ENCODE measurements at places on chromosomes 12 and 14.
A peak's percentile ranks its signal among the peaks of the same experiment; 100 is the strongest.

GRCh38 chr12:32864731-32865130, 31.8 kb downstream of the PKP2 start:
- DNase-seq: no peak

- no peak for DNase-seq
Observed at GRCh38 chr12:28017126-28017872, 44.8 kb upstream of the PTHLH start.

DNA sequence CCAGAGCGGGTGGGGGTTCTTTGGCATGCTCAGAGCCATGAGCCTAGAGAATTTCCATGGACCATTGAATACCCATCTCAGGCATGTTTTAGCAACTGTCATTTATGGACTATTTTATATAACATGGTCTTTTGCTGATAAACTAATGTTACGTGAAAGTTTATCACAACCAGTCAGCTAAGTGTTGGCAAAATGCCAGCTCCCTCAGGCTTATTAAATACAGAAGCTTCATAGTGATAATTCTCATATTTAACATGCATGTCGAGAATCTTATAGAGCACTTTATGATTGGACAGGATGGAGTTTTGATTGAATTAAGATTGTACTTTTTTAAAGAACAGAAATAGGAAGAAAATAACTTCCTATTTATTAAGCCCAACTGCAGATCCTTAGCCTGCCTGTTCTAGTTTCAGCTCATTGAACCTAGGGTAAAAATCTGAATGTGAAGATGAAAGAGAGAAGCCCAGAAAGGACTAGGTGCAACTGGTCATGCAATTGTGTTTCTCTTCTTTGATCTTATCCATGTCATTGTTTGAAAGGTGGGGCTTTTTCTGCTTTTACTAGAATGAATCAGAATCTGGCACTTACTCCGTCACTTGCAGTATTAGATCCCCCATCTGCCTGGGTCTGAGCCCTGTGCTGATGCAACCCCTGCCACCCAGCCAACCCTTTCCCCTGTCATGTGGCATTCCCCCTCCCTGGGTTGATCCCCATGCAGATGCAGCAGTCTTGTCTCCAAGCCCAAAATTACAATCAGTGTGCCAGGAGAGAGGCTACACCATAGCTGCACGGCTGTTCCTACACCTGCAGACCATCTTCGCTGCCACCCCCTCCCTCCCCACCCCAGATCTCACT, 134.6 kb upstream of the EVL start:
- no peak for DNase-seq

DNA sequence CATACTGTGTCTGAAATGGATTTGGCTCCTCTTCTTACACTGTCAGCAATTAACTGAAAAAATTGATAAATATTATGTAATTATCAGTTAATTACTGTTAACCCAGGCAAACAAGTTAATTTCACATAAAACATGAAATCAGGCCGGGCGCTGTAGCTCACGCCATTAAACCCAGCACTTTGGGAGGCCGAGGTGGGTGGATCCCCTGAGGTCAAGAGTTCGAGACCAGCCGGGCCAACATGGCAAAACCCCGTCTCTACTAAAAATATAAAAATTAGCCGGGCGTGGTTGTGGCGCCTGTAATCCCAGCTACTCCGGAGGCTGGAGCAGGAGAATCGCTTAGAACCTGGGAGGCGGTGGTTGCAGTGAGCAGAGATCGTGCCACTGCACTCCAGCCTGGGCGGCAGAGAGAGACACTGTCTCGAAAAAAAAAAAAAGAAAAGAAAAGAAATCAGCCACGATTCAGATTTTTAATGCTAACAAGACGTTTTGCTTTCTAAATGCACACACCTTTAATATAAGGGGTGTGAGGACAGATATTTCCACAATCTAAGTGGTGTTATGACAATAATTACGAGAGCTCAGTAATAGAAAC, 473 bp upstream of the TMEM19 start:
- DNase-seq: peak; percentile 28

DNA sequence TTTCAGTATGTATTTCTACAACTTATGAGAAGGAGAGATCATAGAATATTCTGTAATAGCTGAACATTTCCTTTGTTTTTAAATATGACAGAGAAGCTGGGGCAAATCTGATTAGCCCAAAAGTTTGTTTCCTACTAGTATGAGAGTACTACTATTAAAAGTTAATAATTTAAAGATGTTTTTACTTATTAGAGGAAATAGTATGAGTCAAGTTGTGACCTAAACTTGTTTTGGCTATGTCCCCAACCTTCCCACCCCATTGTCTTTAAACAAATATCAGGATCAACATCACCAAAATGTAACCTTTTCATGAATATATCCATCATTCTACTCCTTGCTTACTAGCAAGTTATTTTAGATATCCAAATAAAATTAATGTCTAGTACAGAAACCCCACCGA, 10.5 kb downstream of the GNPNAT1 start:
- DNase-seq: no peak

GRCh38 chr12:116882742-116883141, 1.5 kb upstream of the HRK start:
- no peak for DNase-seq

DNA sequence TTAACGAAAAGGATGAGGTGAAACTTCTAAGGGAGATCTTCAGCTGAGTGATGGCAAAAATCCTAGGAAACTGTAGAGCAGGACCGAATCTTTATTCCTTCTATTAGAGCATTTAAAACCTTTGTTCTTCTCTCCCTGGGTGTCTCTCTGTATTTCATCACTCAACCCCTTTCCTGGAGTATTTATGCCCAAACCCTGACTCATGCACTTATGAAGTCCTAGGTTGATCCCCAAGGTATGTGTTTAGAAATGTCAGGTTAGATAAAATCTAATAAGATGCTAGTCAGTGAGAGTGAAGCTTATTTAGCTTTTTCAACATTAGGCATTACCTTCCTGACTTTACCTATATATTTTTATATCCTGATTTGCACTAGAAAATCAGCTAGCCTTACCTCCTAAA, 239.8 kb upstream of the NPAS3 start:
- DNase-seq: no peak

- peak; percentile 66 for DNase-seq
Observed at GRCh38 chr14:22900081-22900799, 17.2 kb downstream of the REM2 start.

DNA sequence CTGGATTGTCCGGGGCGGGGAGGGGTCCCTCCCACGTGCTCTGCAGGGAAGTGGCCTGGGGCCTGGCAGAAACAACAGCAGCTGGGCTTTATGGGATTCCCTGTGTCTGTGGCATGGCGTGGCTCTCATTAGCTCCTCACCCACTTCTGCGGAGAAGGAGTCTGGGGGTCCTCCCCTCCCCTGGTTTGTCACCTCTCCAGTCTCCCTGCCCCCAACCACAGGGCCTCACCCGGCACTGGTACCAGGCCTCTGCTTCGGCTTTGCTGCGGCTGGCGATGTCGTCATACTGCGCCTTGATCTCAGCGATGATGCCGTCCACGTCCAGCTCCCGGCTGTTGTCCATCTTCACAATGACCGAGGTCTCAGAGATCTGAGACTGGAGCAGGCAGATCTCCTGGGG, 6.4 kb downstream of the KRT82 start:
- no peak for DNase-seq

- DNase-seq: no peak
Observed at GRCh38 chr14:99507860-99508640, 26.8 kb downstream of the CCNK start.

DNA sequence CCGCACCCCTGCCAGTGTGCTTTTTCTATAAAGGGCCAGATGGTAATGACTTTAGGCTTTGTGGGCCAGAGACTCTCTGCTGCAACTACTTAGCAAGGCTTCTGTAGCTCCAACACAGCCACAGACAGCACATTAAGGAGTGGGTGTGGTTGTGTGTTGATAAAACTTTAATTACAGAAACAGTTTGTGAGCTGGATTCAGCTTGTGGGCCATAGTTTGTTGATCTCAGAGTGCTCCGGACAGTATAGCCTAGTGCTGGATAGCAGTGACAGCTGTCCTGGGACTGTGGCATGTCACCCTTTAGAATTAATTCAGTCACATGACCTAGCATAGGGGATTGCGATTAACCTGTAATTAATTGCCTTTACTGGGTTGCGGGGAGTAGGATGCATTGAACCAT, 109.7 kb downstream of the ZNF664 start:
- no peak for DNase-seq

GRCh38 chr12:77049767-77050353, 15.5 kb downstream of the E2F7 start:
- DNase-seq: no peak

DNA sequence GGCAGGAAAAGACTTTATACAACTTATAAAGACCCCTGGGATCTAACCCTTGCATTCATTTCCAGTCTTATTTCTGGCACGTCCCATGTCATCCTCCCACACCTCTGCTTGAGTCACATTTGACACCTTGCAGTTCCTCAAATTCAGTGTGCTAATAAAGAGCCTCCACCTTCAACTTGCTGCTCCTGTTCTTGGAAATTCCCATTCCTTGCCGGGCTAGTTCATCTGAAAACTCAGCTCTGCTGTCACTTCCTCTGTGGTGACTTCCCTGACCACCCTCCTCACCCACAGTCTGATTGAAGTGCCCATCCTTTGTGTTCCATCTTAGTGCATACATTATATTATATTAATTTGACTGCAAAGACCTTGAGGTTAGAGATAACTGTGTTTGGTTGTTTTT, 37.4 kb upstream of the PSMA6 start:
- DNase-seq: no peak

All from left hindlimb (tissue), 1 donor.